ENCODE measurements at places on chromosomes 1 and 21.
A peak's percentile ranks its signal among the peaks of the same experiment; 100 is the strongest.

DNA sequence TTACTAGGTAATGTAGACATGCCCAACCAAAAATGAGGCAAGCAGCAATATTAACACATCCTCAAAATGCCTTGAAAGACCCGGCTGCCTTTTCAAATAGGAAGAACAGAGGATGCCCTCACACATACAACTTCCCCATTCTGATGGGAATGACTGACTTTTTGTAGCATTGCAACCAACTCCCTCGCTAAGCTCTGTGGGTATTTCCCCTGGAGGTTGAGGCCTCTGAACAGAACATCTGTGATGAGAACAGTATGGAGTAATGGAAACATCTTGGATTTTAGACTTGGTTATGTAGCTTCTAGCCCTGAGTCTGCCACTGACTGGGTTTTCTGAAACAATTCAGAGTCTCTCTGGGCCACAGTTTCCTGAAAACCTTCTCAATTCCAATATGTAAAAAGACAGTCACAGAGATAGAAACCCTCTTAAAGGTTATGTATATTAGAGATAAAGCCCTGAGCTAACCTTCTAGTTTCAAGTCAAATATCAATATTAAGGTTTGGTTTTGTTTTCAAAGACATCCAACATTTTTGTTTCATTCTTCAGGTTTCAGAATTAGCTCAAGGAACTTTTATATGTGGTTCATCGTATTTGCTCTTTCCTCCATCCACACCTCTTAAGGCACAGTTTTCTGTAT is 311.5 kb downstream of the SETD4 start:
- peak; percentile 51 for DNase-seq

DNA sequence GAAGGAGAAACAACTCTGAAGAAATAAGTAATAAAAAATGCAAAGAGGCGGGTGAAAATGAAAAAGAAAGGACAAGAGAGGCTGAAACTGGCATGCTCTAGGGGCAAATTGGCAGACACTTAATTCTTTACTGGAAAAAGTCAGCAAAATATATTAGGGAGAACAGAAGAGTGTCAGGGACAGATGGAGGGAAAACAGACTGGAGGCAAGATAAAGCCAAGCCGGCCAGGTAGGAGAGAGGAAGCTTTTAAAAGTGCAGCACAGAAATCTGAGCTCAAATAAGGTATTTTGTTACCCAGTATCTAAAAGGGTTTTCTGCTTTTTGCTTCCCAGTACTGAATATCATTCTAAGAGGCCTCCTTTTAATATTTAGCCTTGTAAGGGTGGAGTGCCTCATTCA is 339.3 kb downstream of the PAPPA2 start:
- DNase-seq = no peak

DNA sequence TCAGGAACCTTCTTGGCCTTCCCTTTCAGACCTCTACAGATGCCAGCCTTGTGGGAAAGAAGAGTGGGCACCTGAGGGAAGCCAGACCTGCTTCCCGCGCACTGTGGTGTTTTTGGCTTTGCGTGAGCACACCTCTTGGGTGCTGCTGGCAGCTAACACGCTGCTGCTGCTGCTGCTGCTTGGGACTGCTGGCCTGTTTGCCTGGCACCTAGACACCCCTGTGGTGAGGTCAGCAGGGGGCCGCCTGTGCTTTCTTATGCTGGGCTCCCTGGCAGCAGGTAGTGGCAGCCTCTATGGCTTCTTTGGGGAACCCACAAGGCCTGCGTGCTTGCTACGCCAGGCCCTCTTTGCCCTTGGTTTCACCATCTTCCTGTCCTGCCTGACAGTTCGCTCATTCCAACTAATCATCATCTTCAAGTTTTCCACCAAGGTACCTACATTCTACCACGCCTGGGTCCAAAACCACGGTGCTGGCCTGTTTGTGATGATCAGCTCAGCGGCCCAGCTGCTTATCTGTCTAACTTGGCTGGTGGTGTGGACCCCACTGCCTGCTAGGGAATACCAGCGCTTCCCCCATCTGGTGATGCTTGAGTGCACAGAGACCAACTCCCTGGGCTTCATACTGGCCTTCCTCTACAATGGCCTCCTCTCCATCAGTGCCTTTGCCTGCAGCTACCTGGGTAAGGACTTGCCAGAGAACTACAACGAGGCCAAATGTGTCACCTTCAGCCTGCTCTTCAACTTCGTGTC is 995 bp upstream of the ZBTB48 start:
- DNase-seq = no peak

DNA sequence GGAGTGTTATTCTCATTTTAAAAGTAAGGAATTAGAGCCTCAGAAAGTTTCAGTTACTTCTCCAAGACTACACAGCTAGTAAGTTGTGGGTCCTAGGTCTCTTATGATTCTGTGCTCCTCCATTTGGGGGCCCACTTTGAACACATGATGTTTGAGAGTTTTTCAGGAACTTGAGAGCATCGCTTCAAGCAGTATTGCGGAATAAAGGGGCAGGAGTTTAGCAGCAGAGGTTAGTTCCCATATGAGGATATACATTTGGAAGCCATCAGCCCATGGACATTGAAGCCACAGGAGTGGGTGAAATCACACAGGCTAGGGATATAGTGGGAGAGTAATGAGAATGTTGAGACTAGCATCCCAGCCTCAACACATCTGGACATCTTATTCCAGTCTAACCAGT is 143.2 kb downstream of the RASAL2 start:
- peak; percentile 22 for DNase-seq

DNA sequence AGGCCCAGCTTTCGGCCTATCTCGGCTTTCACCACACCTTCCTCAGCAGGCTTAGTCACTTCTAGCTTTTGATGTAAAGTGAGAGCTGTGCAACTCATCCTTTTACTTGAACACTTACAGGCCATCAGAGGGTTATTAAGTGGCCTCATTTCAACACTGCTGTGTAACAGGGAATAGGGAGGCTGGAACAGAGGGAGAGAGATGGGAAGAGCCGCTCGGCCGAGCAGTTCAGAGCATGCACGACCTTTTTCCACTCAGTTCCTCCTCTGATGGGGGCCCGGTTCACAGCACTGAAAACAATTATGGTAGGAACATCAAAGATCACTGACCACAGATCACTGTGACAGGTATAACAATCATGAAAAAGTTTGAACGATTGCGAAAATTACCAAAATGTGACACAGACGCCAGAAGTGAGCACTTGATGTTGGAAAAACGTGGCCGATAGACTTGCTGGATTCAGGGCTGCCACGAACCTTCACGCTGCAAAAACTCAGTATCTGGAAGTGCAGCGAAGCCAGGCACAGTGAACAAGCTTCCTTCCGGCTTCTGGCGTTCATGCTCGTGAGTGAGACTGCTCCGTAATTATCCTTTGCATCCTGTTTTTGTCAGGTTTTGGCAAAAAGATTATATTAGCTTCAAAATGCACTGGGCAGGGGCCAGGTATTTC is 28.6 kb downstream of the AGPAT3 start:
- no peak for DNase-seq

- DNase-seq = no peak
These were observed 3.9 kb upstream of the SFN start for GRCh38 chr1:26858891-26859640.

- peak; percentile 57 for DNase-seq
These were observed 251.2 kb downstream of the DSCAM start for GRCh38 chr21:40595806-40596205.

DNA sequence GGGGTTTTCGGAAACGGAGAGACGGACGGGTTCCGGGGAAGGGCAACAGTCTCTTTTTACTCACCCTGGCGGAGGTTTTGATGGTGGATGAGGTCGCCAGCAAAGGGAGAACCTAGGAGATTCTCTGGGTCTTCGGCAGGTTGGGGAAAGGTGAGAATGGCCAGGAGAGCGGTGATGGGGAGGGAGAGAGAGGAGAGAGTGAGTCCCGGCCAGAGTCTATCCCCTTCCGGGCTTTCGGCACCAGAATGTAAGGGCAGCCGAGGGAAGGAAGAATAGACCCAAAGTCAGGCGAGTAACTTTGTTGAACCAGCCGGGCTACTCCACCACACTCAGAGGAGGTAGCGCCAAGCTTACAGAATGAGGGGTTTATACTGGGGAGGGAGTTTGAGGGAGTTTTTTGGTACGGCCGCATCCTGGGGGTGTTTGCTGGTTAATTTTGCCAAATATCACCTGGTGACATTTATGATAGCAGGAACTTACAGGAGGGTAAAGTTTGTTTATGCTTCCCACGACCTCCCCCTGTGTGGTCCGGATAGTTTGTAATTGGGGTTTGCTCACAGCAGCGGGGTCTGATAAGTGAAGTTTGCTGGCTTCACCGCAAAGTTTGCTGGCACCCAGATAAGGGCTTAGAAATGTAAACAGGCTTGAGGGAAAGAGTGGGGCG is 141.1 kb upstream of the ETV3 start:
- DNase-seq = no peak

GRCh38 chr1:59892841-59893811 is 33.4 kb downstream of the CYP2J2 start:
- no peak for DNase-seq

DNA sequence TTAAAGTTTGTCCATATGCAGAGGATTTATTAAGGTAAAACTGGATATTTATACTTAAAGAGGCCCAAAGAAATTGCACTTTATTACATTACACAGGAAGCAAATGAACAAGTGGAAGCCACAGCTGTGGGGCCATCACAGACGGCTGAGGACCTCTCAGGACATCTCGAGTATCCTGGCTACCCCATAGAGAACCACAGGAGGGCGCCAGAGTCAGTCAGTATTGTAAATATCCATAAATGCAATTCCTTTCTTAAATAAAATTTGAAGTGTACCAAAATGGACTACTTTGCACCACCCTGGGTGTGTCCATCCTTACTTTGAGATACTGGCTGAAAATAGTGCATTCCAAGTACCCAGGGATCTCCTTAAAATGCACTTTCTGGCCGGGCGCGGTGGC is 257.2 kb downstream of the MRPL39 start:
- peak; percentile 31 for DNase-seq

GRCh38 chr1:17569200-17570139 is 30.0 kb downstream of the ARHGEF10L start:
- peak; percentile 78 for DNase-seq

DNA sequence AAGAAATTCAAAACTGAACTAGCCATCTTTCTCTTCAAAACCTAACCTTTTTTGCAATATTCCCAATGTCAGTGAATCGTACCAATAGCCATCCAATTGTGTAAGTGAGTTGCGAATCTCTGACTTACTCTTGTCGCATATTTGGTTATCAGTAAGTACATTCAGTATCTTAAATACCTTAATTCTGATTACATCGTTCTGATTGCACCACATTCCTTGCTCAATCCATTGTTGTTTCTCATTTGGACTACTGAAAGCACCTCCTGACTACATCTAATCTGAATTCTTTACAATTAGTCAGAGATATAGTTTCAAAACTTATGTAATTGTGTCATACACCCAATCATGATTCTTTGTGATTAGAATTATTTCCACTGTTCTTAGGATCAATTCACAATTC is 16.8 kb upstream of the BRINP3 start:
- DNase-seq = no peak

DNA sequence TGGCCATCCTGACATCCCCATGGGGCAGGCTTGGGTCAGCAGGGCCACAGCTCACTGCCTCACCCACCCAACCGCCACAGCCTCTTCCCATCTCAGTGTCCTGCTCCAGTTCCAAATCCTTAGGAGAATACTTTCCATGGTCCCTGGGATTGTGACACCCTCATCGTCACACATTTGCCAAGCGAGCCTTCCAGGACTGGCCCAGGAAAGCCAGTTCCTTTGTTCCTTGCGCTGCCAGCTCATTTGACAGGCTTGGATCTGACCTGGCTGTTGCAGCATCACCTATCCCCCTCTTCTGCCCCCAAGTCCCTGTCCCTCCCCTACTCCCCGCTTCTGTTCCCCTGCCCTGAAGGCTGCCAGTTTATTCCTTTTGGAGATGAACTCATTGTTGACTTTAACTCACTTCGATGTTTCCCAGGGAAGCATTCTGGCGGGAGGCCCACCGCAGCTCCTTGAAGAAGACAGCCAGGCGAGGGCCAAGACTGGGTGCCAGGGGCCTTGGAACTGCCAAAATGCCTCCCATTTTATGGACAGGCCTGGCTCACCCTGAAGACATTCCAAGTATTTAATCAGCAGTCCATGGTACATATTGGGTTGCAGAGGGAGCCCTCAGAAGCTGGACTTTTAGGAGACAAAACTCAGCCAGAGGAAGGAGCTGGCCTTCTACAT is 10.2 kb upstream of the GNL2 start:
- DNase-seq = no peak

DNA sequence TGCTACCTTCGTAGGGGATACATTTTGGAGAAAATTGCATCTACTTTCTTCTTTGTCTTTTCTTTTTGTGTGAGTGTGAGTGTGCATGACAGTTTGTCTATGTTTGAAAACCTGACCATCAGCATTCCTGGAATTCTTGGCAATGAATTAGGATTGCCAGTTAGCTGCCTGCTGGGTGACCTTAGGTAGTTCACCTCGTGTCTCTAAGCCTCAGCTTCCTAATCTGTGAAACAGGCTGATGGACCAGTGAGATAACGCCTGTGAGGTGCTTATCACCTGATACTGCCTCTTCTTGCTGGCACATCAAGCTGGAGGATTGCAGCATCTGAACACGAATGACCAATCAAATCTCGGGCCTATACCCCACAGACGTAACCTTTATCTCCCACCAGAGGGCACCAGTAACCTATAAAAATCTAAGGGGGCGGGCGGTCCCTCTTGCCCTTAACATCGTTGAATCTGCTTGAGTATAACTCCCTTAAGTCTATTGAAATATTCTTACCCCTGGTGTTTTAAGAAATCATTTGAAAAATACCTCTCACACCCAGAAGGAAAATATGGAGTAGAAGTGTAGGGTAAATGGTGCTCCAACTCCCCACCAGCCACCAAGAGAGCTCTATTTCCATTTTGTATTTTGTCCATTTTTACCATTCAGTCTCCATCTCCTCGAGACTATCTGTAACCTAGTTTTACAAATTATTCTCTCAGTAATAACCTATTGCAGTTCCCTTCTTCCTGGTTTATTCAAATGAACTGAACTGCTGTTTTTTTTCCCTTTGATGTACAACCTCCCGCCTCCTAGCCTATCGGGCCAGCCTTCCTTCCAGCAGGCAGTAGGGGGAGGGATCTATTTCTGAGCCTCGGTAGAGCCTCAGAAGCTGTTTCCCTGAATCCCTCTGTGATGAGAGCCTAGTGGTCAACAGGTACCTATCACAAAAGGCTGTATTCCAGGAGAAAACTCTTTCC is 49.7 kb downstream of the MDM4 start:
- DNase-seq = peak; percentile 75

GRCh38 chr1:191508239-191508638 is 650.0 kb upstream of the RGS18 start:
- DNase-seq = no peak

DNA sequence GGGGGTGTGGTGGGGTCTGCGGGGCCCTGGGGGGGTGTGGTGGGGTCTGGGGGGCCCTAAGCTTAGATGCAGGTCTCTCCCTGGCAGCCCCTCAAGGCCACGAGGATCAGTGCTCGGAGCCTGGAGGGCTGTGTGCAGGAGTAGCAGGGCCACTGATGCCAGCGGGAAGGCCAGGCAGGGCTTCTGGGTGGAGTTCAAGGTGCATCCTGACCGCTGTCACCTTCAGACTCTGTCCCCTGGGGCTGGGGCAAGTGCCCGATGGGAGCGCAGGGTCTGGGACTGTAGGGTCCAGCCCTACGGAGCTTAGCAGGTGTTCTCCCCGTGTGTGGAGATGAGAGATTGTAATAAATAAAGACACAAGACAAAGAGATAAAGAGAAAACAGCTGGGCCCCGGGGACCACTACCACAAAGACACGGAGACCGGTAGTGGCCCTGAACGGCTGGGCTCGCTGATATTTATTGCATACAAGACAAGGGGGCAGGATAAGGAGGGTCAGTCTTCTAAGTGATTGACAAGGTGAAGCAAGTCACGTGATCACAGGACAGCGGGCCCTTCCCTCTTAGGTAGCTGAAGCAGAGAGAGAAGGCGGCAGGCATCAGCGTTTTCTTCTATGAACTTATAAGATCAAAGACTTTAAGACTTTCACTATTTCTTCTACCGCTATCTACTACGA is 8.7 kb downstream of the RNF223 start:
- DNase-seq = no peak

Data from NB4 (cell line).